ENCODE measurements at places on chromosomes 16 and 17.

- no peak for DNase-seq
These were observed at the start of gene C17orf107 for GRCh38 chr17:4899341-4900230. C17orf107 (plus strand) TSS chr17:4899536; CDS start chr17:4899763, 227 bp downstream.

- no peak for DNase-seq
These were observed 205.2 kb upstream of the NLRP1 start for GRCh38 chr17:5789528-5789927.

- DNase-seq = peak; percentile 75
These were observed 15.9 kb upstream of the ANKRD40CL start for GRCh38 chr17:50783193-50783660.

DNA sequence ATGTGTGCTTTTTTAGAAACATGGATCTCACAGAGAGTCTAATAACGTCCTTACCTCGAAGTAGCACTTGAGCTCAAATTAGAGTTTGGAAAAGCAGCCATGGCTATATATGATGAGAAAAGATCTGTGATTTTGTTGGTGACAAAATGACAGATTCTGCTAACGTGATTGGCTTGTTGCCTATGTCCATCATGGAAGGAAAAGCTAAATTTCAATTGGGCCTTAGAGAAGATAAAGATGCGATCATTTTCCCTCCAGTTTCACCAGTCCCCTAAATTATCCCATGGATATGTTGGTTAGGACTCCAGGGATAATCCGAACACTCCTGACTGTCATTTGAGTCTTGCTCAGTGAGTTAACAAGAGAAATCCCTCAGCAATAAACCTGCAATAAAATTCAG, 175.8 kb downstream of the C16orf95 start:
- DNase-seq = no peak

DNA sequence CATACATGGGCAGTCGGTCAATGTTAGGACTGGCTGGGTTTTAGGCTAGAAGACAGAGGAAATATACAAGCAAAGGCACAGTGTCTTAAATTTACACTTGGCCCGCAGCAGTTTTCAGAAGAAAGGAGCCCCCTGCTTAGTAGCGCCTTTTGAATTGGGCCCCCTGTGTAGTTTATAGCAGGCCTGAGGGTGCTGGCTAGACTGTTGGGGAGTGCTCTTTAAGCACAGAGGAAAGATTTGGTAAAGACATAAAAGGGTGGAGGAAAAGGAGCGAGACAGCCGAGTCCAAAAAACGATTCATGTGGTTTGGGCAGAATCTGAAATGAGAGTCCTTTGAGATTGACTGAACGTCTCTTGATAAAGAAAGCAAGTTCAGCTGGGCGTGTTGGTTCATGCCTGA, 10.6 kb downstream of the RMI2 start:
- no peak for DNase-seq

DNA sequence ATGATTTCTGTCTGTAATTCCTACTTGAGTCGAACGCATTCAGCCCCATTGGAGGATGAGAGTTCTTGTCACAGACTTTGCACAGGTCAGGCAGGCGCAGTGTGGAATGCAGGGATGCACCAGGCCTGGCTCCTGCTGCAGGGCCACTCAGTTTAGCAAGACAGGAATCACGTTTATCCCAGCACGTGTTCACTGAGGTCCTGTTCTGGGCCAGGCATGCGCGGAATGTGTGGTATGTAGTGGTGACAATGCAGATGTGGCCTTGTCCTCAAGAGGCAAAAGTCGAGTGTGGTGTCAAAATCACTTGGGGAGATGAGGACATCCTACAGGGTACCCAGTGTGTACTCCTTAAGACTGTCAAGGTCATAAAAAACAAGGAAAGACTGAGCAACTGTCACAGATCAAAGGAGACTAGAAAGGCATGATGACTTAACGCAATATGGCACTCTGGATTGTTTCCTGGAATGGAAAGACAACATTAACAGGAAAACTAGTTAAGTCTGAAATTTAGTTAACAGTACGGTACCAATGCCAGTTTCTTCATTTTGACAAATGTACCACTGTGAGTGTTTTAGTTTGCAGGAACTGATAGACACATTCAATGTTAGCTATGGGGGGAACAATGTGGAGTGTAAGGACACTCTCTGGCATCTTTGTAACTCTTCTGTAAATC, 121.5 kb upstream of the ADAMTS18 start:
- no peak for DNase-seq

GRCh38 chr17:79203016-79203415, 128.4 kb downstream of the ENGASE start:
- no peak for DNase-seq

GRCh38 chr17:3529817-3530741, 27.5 kb downstream of the TRPV3 start:
- DNase-seq = no peak

GRCh38 chr17:10036511-10037061, 131.5 kb upstream of the RCVRN start:
- no peak for DNase-seq

DNA sequence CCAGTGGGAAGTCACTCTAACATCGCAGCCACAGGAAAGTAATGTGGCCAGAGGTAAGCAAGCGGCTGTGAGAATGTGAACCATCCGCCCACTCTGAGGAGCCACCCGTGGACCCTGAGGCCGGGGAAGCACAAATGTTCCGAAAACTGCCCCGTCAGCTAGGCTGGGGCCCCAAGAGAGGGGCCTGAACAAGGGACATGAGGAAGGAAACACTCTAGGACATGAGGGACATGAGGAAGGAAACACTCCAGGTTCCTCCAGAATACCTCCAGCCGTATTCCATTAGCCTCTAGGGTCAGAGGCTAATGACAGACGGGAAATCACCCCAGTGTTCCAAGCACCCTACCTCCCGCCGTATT, 317 bp downstream of the TEFM start:
- DNase-seq = no peak

DNA sequence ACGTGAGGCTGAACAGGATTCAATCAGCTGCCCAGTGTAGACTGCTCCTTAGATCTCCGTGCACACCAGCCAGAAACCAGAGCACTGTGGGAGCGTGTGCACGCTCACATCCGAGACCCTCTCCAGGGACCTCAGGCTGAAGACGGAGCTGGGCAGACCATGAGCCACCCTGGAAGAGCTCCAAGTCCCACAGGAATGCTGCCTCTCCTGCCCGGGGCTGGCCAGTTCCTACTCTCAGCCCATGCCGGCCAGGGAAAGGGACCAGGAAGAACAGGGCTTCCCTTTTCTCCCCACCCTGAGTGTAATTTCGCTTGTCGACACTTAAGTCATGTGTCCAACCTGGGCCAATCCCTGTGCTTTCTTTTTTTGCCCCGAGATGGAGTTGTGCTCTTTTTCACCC, 6.9 kb downstream of the ALYREF start:
- DNase-seq = no peak

GRCh38 chr17:13594762-13595598, 6.7 kb downstream of the HS3ST3A1 start:
- DNase-seq = no peak

DNA sequence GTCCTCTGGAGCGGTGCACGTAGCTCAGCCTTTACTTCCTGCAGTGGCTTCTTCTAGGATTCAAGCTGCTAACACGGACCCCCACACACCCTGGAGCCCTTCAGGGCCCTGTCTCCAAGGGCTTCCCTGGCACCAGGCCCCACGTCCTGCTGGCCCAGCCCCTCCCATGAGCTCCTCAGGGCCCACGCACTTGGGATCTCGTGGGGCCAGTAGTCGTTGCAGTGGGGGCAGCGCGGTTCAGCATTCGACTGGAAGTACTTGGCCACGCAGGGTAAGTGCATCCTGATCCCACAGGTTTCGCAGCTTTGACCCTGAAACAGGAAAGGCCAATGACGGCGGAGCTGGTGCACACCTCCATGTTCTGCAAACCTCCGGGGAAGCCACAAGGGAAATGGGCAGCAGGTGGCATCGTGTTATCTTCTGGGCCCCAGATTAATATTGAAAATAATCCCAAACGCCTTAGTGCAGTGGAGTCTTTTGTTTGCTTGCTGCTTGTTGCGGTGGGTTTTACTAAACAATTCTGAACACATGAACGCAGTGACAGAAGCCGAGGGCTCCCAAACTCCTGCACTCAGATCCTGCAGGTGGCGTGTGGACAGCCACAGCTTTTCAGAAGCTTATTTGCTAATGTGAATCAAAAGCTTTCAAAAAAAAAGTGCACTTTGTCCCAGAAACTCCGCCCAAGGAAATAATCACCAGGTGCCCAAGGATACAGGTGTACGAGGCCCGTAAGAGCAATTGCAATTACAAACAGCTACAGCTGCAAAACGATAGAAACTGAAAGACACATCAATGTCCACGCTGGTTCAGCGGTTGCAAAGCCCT, 22.4 kb downstream of the KDM8 start:
- peak; percentile 17 for DNase-seq

GRCh38 chr17:4997302-4998026, at the start of the genes INCA1 and KIF1C:
INCA1 (minus strand) TSS chr17:4997522; CDS start chr17:4994437, 3,085 bp downstream.
KIF1C (plus strand) TSS chr17:4997950; CDS start chr17:5000247, 2,297 bp downstream.
- DNase-seq = peak; percentile 72

DNA sequence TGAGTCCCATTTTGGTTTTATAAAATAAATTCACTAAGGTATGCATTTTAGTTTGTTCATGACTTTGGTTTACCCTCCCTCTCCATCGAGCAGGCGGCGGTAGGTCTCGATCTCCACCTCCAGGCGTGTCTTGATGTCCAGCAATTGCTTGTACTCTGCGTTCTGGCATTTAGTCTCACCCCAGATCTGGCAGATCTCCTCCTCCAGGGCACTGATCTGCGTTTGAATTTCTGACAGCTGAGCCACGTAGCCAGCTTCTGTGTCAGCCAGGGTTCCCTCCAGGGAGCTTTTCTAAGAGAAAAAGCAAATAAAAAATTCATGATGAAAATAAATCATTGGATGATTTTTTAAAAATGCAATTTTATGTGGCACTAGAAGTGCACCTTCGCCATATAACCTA, 4.2 kb downstream of the KRT24 start:
- DNase-seq = no peak

- no peak for DNase-seq
These were observed 48.7 kb upstream of the GSE1 start for GRCh38 chr16:85564277-85565051.

DNA sequence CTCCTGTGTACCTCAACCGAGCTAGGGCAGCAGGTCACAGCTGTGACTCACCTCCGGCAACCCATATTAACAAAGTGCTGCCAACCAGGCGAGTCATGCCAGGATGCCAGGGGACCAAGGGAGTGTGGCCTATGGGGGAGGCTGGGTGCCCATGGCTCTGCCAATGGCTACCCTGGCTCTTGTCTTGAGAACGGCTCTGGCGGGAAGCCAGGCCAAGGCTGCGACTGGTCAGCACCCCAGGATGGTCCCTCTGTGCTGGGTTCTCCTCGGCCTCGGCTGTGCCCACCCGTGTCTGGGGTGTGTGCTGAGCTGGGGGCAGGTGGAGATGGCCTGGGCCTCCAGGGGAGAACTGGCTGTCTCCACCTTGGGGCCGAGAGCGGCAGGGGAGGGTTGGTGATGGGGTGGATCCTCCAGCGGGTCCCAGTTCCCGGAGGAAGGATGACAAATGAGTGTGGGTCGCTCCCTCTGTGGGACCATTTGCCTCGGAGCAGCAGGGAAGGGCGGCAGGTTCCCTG, 75.8 kb downstream of the MRC2 start:
- DNase-seq = no peak

DNA sequence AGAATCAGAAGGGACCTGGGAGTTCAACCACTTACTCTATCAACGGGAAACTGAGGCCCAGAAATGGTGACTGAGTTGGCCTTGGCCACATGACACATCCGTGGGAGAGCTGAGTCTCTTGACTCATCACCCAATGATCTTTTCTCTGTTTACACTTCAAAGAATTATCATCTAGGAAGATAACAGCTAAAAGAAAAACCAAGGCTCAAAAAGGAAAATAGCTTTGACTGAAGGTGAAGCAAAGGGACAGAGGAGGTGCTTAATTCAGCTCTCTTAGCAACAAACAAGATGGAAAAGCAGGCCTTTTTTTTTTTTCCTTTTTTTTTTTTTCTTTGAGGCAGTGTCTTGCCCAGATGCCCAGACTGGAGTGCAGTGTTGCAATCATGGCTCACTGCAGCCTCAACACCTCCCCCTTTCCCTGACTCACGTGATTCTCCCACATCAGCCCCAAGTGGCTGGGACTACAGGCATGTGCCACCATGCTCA, 16.7 kb downstream of the ERCC4 start:
- no peak for DNase-seq

DNA sequence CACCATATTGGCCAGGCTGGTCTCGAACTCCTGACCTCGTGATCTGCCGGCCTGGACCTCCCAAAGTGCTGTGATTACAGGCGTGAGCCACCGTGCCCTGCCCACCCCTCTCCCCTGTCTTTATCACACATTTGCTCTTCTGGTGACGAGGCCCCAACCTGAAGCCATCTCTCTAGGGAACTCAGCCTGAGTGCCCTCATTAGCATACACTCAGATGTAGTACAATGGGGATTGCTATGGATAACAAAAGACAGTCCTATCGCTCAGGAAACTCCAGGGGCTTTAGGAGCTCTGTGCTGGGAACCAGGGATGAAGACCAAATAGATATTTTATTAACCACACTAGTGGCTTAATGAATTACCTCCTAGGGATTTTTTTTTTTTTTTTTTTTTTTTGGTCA, 100.7 kb downstream of the MARF1 start:
- no peak for DNase-seq

GRCh38 chr16:53213542-53213941, 158.8 kb downstream of the CHD9 start:
- DNase-seq = no peak

- DNase-seq = peak; percentile 94
These were observed 3.1 kb downstream of the GAA start for GRCh38 chr17:80104321-80104955.

- DNase-seq = no peak
These were observed 139.3 kb downstream of the GAS7 start for GRCh38 chr17:10058921-10059683.

- no peak for DNase-seq
These were observed 18.4 kb downstream of the PLCG2 start for GRCh38 chr16:81797443-81797842.

GRCh38 chr16:67529582-67530012, 968 bp downstream of the RIPOR1 start:
- DNase-seq = no peak

GRCh38 chr16:69270395-69270794, 40.8 kb upstream of the VPS4A start:
- no peak for DNase-seq

GRCh38 chr17:45372325-45372869, 55.6 kb upstream of the MAP3K14 start:
- no peak for DNase-seq

GRCh38 chr17:8019665-8020650, 17.5 kb downstream of the GUCY2D start:
- no peak for DNase-seq

DNA sequence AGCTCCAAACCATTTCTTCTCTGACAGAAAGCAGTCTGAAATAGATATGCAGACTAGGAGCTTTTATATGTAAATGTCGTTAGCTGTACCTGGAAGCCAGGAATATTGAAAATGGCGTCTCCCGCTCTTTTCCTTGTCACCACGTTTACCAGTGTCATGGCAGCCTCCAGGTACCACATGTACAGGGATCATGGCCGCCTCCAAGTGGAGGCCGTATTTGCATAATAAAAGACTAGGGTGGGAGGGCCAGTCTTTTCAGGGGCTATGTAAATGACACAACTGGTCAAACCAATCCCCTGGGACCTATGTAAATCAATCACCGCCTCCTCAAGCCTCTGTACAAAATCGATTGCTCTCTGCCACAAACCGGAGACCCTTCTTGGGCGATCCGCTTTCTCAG, 54.3 kb downstream of the MYOCD start:
- DNase-seq = no peak

GRCh38 chr16:87701505-87701921, 64.3 kb downstream of the KLHDC4 start:
- DNase-seq = no peak

- DNase-seq = no peak
These were observed 77.5 kb downstream of the KANSL1 start for GRCh38 chr17:46115699-46116098.
